Activated naive CD4-positive, alpha-beta T cell treated with anti-CD3 and anti-CD28 coated beads for 36 hours (primary cell): ENCODE measurements at places on chromosomes 3 and 15.

DNA sequence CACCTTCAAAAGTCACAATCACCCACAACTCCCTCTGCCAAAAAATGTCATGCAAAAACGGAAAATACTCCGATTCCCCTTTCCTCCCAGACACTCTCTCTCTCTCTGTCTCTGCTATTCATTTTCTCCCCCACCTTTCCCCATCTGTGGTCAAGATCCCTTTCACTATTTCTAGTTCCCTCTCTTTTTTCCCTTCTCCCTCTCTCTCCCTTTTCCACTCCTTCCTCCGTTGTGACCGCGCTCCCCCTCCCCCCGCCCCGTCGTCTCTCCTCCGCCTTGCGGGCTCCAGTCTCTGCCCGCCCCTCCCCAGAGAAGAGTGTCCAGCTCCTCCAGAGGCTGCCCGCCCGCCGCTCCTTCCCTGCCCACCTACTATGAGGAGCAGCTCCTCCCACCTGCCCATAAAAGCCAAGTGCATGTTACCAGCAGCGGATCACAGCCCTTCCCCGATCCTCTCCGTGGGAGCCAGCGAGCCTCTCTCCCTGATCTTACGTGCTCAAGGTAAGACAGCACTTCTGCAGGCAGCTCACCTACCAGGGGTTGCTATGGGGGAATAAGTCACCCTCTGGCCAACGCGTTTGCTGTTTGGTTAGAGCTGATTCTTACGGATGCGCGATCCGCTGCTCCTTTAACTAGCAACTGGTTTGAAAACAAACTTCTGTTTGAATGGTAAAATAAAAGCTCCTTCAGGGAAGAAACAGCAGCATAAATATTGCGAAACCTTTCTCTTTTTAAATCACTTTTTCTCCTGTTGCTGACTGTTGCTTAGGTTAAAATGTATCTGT lies at the start of gene COL8A1:
Gene COL8A1 (plus strand): TSS at position 428 of the 782 bp plus-strand sequence. CDS start 152,089 bp downstream, outside the sequence.
- H3K4me1 ChIP-seq: peaks cover 20% of the 10 kb centered on the region
- peak within 1 kb of the TSS; percentile 37 for H3K4me3 ChIP-seq
- H3K27me3 ChIP-seq: peaks cover 58% of the 10 kb centered on the region
- no peak within 1 kb of the TSS for H3K27ac ChIP-seq
- H3K36me3 ChIP-seq: no peaks in the 10 kb centered on the region
- no peak for DNase-seq

GRCh38 chr3:150144191-150144708 lies 173.6 kb upstream of the PFN2 start:
- no peaks in the 10 kb centered on the region for H3K4me1 ChIP-seq
- no peak for DNase-seq
- no peak overlapping the region for H3K27ac ChIP-seq
- no peak overlapping the region for H3K4me3 ChIP-seq
- H3K27me3 ChIP-seq: peaks cover 6% of the 10 kb centered on the region
- no peaks in the 10 kb centered on the region for H3K36me3 ChIP-seq

DNA sequence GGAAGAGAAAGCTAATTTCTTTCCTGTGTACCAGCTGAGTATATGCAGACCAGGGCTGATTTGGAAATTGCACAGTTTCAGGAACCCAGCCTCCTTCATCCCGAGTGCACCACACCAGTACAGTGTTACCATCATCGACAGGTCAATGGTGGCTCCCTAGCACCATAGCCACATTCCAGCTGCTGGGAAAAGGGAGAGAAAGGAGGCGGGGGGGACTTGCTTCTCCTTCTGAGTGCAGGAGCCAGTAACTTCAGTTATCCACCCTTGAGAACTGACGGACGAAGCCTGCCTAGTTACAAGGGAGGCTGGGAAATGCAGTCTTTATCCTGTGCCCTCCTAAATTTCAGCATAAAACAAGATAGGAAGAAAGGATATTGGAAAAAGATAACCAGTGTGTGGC lies 129.7 kb upstream of the PRICKLE2 start:
- H3K36me3 ChIP-seq: no peaks in the 10 kb centered on the region
- H3K27ac ChIP-seq: no peak overlapping the region
- DNase-seq: no peak
- no peak overlapping the region for H3K4me3 ChIP-seq
- peaks cover 23% of the 10 kb centered on the region for H3K4me1 ChIP-seq

GRCh38 chr15:63060699-63061098 lies 18.2 kb downstream of the TPM1 start:
- no peak overlapping the region for H3K27ac ChIP-seq
- no peak for DNase-seq
- no peaks in the 10 kb centered on the region for H3K27me3 ChIP-seq
- no peak overlapping the region for H3K4me3 ChIP-seq
- no peaks in the 10 kb centered on the region for H3K4me1 ChIP-seq

GRCh38 chr3:57370341-57370740 lies 77.9 kb upstream of the ASB14 start:
- no peak for DNase-seq
- H3K4me3 ChIP-seq: no peak overlapping the region
- peaks cover under 1% of the 10 kb centered on the region for H3K27me3 ChIP-seq
- H3K36me3 ChIP-seq: no peaks in the 10 kb centered on the region
- H3K4me1 ChIP-seq: no peaks in the 10 kb centered on the region
- H3K27ac ChIP-seq: no peak overlapping the region

- no peaks in the 10 kb centered on the region for H3K36me3 ChIP-seq
- no peaks in the 10 kb centered on the region for H3K4me1 ChIP-seq
- H3K27ac ChIP-seq: no peak overlapping the region
- H3K27me3 ChIP-seq: no peaks in the 10 kb centered on the region
- DNase-seq: no peak
These were observed 380.4 kb downstream of the ROBO2 start for GRCh38 chr3:77420336-77420735.

- no peaks in the 10 kb centered on the region for H3K27me3 ChIP-seq
- peak overlapping the region; percentile 57 for H3K27ac ChIP-seq
- H3K36me3 ChIP-seq: peaks cover 30% of the 10 kb centered on the region
- no peak overlapping the region for H3K4me3 ChIP-seq
These were observed 8.8 kb downstream of the EMC4 start for GRCh38 chr15:34233614-34234013.

- peak within 1 kb of the TSS; percentile 91 for H3K4me3 ChIP-seq
- no peaks in the 10 kb centered on the region for H3K36me3 ChIP-seq
- H3K27me3 ChIP-seq: no peaks in the 10 kb centered on the region
- H3K4me1 ChIP-seq: peaks cover 17% of the 10 kb centered on the region
- DNase-seq: peak; percentile 74
These were observed at the start of gene MFGE8 for GRCh38 chr15:88913017-88913849. Gene MFGE8 (minus strand): TSS chr15:88913379. CDS start chr15:88913319, 60 bp downstream.

- H3K36me3 ChIP-seq: peaks cover 41% of the 10 kb centered on the region
- no peaks in the 10 kb centered on the region for H3K27me3 ChIP-seq
- DNase-seq: peak; percentile 49
These were observed 3.5 kb downstream of the RFTN1 start for GRCh38 chr3:16509721-16510619.
